Stimulated activated CD4-positive, alpha-beta T cell treated with anti-CD3 and anti-CD28 coated beads, TNF-alpha, amount 100 ng/mL, for 24 hours (primary cell): ENCODE measurements at places on chromosomes 3 and 15.

GRCh38 chr15:76321171-76321570 lies 9.9 kb upstream of the ETFA start:
- DNase-seq: no peak

GRCh38 chr3:142802891-142803290 lies 79.1 kb downstream of the TRPC1 start:
- no peak for DNase-seq

GRCh38 chr3:31567036-31567435 lies 34.3 kb downstream of the STT3B start:
- no peak for DNase-seq

DNA sequence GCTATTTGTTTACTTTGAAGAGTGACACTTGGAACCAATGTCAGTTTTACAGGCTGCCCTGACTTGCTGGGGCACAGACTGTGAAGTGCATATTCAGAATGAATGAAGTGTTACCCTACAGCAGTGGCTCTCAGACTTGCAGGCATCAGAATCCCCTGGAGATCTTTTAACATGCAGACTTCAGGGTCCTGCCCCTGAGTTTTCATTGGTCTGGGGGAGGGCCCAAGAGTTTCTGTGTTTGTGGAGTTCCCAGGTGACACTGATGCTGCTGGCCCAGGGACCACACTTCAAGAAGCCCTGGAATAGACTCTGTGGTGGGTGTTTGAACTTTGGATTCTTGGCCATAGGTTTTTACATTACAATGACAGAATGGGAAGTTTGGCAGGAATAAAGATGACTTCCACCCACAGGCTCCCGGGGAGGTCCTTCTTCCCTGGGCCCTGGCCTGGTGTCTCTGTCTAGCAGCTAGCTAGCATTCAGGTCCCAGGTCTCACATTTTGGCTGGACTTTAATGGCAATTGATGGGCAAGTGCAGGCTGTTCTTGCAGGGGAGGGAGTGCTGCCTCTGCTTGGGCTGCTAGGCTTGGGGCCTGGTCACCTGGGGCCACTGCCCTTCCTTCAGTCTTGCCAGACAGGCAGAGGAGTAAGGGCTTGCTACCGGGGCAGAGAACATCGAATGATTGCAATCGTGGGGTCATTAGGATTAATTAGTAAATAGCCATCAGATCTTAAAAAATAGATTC lies 149.0 kb downstream of the APBA2 start:
- DNase-seq: no peak

DNA sequence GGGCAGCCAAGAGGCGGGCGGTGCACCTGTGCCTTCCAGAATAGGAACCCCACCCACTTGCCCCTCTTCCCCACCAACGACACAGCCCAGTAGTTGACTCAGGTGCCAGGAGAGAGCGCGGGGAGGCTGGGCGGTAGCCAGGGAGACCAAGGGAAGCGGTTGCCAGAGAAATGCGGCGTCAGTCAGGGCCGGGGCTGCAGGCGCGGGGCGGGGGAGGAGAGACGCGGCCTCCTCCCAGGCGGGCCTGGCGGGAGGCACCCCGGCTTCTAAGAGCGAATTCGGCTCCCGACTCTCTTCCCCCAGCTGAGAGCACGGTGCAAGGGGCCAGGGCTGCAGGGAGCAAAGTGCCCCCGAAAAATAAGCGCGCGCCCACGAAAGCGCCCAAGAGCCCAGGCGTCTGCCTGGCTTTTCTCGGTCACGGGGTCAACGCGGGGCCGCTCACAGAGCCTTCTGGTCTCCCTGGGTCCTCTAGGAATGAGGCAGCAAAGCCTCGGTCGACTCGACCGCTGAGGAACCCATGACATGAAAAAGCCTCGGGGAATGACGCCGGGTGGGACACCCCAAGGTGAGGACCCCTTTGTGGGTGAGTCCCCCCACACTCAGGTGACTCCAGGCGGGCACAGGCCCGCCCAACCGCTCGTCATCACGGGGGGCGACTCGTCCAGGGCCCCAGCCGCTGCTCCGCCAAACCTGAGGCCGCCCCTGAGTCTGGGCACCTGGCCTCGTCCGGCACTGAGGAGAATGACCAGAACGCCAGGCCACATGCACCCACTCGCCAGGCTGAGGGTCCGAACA lies 716 bp downstream of the CPEB1 start:
- DNase-seq: no peak

GRCh38 chr15:26050984-26051383 lies 187.9 kb upstream of the ATP10A start:
- no peak for DNase-seq

DNA sequence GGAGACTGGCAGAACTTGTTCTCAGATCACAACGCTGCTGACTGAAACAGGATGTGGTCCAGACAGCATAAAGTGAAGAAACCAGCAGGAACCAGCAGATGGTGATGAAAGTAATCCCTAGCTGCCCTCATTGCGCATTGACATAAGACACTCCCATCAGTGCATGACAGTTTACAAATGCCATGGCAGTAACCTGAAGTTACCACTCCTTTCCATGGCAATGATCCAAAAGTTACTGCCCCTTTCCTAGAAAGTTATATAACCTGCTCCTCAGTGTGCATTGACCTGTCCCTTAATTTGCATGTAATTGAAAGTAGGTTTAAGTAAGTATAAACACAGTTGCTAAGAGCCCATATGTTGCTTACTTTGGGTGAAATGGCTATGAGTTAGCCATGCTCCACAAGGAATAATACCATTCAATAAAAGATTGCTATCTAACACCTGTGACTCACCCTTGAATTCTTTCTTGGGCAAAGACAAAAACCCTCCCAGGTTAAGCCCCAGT lies 149.1 kb upstream of the CD96 start:
- no peak for DNase-seq

GRCh38 chr3:125168711-125169393 lies 43.7 kb downstream of the SLC12A8 start:
- no peak for DNase-seq

DNA sequence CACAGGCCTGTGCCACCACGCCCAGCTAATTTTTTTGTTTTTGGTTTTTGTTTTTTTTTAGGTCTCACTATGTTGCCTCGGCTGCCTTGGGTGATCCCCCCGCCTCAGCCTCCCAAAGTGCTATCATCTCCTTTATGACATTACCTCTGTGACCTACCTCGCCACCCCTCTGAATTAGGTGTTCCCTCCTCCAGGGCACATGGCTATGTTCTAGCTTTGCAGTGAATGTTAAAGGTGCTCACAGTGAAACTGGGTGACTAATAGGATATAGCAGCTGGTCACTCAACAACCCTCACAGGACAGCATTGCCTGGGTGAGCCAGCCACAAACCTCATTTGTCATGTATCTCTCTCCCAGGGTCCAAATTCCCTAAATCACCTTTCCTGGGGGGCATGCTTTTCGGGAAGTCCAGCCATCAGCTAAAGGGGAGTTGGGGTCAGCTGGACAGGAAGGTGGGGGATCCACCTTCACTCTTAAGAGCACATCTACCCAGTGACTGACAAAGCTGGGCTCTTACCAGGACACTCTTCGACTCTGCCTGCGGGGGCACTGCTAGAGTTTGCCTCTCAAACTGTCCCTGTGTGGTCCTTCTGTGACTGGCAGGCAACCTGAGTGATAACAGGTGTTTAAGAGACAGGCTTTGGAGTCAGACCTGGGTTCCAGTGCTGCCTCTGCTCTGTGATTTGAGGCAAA lies 1.6 kb upstream of the TTLL3 start:
- no peak for DNase-seq

DNA sequence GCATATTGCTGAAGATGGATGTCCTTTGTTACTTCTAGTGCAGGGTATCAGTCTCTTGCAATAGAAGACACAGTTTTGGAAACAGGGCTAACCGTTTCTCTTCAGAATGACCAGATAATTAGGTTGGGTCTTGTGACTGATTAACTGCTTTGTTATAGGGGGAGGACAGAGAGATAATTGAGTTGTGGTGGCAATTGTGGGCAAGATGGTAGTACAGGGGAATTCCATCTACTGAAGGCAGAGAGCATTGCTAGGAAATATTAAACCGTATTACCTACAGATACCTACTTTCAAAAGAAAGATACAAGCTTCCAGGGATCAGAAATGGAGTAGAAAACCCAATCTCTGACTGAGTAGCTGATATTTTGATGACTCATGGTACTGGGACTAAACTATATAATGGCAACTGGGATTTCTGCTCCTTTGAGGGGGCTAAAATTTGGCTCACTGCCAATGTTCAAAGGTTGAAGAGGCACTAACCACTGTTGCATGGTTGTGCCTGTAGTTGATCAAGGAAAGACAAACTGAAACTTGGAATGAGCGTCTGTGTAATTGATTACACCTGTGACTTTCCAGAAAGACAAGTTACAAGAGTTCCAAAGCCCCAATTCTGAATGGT lies 4.2 kb downstream of the PRR23B start:
- no peak for DNase-seq

- no peak for DNase-seq
These were observed 280.4 kb downstream of the ULK4 start for GRCh38 chr3:41681479-41681878.

GRCh38 chr3:127263037-127263436 lies 24.8 kb downstream of the PRR20G start:
- no peak for DNase-seq

DNA sequence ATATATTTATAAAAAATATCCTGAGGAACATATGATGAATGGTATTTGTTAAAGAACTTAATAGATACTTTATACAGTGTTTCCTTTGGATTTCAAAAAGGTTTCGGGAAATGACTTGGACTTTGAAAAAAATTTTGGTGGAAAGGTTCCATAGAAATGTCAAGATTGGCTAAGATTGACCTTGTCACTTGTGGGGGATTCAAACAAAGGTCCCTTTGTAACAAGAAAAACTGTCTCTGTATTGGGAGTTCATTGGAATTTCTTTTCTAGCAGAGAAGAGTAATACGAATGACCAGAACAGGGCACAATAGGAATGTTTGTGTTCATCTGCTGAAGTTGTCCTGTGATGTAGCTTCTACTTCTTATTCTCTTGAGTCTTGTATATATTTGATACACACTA lies 43.2 kb downstream of the ARHGEF26 start:
- no peak for DNase-seq

DNA sequence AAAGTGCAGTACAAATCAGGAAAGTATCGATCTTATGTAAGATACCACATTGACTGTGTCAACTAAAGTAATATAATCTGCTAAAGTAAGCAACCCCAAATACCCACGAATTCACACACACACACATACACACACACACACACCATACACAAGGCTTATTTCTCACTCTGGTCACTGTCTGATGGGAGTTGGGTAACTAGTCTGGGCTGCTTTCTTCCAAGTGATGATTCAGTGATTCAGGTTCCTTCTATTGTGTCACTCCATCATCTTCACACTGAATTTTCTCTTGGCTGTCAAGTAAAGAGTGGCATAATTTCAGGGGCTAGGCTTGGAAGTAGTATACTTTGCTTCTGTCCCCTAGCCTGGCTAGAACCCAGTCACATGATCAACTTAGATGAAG lies 104.8 kb upstream of the CCDC54 start:
- DNase-seq: no peak

DNA sequence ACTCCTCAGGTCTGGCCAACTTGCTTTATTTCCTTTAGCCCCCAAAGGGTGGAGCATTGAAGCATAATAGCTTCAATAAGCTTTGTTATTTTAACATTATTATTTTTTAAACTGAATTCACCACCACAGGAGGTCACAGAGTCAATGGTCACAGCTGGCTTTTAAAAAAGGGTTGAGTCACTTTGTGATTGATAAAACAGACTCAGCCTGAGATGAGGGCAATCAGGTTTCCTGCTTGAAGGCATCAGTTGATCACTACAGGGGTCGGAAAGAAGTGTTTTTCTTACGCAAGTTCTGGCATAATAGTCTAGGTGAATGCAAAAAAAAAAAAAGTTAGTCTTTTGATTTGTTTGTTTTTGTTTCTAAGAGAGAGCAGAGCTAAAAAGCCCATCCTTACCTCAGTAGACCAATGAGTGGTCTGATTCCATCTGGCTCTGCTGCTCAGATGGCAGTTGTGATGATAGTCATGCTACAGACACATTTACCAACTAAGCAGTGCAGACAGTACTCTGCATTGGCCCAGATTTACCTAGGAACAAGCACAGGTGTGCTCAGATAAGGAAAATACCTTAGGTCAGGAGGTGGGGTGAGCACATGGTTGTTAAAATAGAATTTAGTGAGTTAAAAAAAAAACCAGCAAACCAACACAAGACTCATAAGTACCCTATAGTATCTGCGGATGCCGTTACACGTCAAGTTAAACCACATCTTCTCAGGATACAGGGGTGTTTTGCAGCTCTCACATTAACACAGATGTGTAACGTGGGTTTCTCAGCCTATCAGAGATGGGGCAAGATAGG lies 22.6 kb downstream of the ZNF80 start:
- DNase-seq: no peak

DNA sequence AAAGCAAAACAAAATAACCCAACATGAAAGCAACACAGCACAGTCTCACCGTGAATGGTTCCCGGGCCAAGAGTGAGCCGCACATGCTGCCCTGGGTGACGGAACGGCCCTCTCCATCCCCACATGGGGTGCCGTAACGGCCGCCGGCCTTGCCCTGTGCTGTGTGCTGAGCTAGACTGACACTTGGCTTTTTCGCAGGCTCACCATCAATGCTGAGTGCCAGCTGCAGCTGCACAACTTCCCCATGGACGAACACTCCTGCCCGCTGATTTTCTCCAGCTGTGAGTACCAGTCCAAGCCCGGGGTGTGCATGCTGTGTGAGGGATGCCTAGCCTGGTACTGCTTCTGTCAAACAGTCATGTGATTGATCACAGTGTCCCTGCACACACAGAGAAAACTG lies 357.6 kb downstream of the GABRG3 start:
- no peak for DNase-seq

GRCh38 chr3:39668420-39668819 lies 141.0 kb upstream of the MYRIP start:
- no peak for DNase-seq

DNA sequence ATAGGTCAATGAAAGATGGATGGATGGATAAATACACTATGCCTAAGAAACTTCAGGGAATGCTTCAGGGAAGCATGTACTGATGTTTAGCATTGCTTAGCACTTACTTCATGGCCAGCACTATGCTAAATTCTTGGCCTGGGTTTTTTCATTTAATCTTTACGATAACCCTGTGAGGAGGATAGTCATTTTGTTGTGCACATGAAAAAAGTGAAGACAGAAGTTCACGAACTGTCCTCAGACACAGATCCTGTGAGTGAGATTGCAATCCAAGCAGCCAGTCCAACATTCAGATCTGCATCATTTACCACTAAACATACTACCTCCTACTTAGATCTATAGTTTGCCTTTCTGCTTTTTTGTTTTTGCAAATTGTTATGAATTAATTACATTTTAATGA lies 510.8 kb upstream of the AGTR1 start:
- DNase-seq: no peak
